ENCODE measurements at places on chromosomes 11 and 22.

- DNase-seq: no peak
These were observed 52.0 kb downstream of the KIRREL3 start for GRCh38 chr11:126948563-126948962.

GRCh38 chr11:65787649-65788622 lies 1.1 kb downstream of the OVOL1 start:
- DNase-seq: no peak

GRCh38 chr11:104113541-104113940 lies 50.4 kb downstream of the PDGFD start:
- no peak for DNase-seq

GRCh38 chr11:134341805-134342571 lies 10.2 kb downstream of the GLB1L2 start:
- DNase-seq: no peak
